Activated CD4-positive, CD25-positive, alpha-beta regulatory T cell treated with anti-CD3 and anti-CD28 coated beads, Interleukin-2, amount 50 U/mL, for 16 hours (primary cell): ENCODE measurements at places on chromosomes 2 and 18.
A peak's percentile ranks its signal among the peaks of the same experiment; 100 is the strongest.

GRCh38 chr18:46262856-46263255 lies 158.7 kb downstream of the HAUS1 start:
- DNase-seq = no peak

DNA sequence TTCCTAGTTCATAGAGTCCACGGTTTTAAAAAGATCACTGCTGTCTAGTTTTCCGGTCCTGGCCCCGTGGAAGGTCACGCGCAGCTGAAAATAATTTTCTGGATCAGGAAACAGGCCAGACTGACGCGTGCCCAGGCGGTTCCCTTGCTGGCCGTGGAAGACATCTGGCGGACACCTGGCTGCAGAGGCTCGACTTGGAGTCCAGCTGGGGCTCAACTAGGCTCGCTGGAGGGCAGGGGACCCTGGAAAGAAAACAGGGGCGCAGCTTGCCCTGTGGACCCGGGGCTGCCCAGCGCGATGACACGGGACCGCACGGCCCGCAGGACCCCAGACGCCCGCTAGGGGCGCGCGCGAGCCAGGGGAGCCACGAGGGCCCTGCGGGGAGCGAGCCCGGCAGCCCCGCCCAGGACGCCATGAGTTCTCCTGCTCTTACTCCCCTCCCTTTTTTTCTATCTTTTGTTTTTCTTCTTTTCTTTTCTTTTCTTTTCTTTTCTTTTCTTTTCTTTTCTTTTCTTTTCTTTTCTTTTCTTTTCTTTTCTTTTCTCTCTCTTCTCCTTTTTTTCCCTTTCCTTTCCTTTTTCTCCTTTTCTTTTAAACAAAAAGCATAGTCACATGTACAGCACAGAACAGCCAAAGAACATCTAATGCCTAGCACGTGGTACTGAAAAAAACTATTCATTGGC lies 43.2 kb upstream of the UBE2F start:
- peak; percentile 45 for DNase-seq

DNA sequence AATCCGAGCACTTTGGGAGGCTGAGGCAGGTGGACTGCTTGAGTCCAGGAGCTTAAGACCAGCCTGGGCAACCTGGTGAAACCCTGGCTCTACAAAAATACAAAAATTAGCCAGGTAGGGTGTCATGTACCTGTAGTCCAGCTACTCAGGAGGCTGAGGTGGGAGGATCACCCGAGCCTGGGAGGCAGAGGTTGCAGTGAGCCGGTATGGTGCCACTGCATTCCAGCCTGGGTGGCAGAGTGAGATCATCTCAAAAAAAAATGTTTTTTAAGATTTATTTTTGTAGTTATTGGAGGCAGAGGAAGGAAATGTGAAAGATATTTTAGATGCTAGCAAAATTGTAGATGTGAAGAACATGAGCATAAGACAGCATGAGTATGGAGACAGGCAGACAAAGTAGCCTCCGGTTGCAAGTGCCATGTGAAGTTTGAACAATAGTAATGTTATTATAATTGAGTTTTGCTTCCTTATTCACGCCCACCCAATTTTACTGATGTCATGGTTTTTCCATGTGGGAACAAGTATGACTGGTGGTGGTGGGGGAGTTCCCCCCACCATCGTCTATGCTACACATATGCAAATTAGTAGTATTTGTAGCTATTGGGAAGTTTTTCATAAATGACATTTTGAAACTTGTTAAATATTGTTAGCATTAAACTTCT lies 18.0 kb downstream of the REL start:
- peak; percentile 6 for DNase-seq

GRCh38 chr2:228878138-228878537 lies 392.9 kb downstream of the PID1 start:
- no peak for DNase-seq

GRCh38 chr2:228519561-228519960 lies 338.1 kb upstream of the SPHKAP start:
- no peak for DNase-seq

DNA sequence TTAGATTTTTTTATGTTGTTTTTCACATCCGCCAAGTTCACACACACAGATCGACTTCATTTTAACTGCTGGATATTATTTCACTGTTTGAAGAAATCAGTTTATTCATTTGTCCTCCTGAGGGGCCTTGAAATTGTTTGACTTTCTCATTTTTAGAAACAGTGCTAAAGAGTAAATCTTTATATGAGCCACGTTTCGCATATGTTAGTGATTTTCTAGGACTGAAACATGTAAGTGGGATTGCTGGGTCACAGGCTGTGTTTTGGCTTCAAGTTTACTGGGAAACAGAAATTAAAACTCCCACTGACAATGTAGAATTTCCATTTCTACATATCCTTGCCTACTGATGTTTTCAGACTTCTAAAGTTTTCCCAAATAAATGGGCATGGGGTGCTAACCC lies 363.8 kb downstream of the NCKAP5 start:
- DNase-seq = no peak

GRCh38 chr18:9466846-9467245 lies 8.5 kb upstream of the RALBP1 start:
- no peak for DNase-seq

DNA sequence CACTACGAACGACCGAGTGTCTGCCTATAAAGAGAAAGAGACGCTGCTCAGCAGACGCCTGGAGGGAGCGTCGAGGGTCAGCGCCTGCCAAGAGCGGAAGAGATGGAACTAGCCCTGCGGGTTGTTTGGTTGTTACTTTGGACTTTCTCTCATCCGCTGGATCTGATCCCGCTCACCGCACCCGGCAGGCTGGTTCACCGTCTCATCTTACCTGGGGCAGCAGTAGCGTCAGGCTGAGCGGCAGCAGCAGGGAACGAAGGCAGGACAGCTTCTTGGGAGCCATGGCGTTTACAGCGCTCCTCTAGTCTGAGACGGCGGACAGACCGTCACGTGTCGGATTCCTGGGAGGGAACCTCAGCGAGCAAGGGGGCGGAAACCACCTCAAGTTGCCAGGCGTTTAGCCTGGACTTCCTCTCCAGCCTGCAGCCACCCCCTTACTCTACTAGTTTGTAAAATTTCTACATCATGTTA lies 1.9 kb downstream of the GLB1L start:
- no peak for DNase-seq

GRCh38 chr2:11299439-11299838 lies 45.0 kb downstream of the ROCK2 start:
- DNase-seq = no peak

DNA sequence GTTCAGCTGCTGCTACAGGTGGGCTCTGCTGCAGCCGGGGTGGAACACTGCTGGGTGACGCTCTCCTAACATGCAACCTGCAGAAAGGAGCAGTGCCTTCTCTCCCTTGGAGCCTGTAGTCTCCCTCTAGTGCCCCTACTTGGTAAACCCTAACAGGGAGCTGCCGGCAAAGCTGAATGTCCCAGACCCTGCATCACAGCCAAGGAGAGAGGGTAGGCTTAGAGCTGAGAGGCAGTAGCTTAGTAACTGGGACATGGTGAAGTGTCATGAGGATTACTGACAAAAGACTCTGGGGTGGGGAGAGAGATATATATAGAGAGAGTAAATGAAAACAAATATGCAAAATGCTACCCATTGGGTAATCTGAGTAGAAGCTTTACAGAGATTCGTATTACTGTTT lies 9.9 kb downstream of the NCAPH start:
- DNase-seq = no peak

DNA sequence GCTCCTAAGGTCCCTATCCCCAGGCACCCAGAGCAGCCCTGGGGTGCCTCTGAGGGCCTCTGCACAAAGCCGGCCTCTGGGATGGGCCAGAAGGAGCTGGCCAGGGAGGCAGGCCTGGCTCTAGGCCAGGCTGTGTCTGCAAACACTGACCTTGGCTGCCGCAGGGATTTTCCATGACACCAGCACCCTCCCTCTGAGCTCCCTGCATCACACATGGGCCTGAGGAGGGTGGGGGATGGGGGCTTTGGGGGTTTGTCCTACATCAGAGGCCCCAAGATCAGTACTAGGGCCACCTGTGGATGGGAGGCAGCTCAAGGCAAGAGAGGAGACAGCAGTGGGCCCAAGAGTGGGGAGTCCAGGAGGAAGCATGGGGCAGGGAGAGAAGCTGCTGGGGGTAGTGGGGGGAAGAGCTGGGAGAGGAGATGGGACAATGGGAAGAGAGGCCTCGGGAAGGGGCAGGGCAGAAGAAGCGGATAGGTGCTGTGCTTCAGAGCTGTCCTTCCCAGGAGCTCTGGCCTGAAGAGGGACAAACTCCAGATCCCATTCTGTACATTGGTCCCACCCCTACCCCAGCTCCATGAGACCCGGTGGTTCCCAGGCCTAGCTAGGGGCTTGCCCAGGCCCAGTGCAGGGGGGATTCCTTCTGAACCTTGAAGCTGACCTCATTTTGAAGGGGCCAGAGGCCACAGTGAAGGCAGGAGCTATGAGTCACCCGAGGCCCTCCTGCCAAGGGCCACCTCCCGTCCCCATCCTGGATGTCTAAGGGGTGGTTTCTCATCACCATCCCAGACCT lies 28.0 kb downstream of the KCNK3 start:
- no peak for DNase-seq
